Bronchial epithelial cell (primary cell): ENCODE measurements at places on chromosomes 2 and 18. TPM values are rescaled to one million over a fixed set of nuclear protein-coding genes. Genes with fewer than 3 reads are reported as not detected.
A peak's percentile ranks its signal among the peaks of the same experiment; 100 is the strongest.

Gene TMEM237
- total RNA-seq, result 20.2 and 21.1 TPM in 2 replicates

Gene RAB6C
- total RNA-seq, result under 0.01 TPM in 1 of 2 replicates, not detected in the other

Gene MYCN
- not detected in 2 replicates for total RNA-seq

Gene XDH
- total RNA-seq, result 1.9 and 6.1 TPM in 2 replicates

DNA sequence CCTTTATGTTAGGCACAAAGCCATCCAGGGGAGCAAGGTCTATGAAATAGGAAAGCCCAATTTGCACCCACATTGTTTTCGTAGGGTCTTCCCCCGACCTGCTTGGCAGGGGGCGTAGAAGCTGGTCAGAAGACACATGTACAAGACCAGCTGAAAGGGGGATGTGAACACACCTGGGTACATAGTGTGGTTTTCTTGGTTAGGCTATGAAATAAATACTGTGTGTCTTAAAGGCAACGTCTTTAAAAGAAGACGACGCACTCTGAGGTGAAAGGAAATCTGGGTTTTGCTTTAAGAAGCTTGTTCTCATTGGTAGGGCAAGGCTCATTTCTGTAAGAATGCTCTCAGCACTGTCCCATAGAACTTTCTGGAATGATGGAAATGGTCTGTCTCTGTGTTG lies 60.0 kb upstream of the KLF7 start:
- DNase-seq, result no peak

DNA sequence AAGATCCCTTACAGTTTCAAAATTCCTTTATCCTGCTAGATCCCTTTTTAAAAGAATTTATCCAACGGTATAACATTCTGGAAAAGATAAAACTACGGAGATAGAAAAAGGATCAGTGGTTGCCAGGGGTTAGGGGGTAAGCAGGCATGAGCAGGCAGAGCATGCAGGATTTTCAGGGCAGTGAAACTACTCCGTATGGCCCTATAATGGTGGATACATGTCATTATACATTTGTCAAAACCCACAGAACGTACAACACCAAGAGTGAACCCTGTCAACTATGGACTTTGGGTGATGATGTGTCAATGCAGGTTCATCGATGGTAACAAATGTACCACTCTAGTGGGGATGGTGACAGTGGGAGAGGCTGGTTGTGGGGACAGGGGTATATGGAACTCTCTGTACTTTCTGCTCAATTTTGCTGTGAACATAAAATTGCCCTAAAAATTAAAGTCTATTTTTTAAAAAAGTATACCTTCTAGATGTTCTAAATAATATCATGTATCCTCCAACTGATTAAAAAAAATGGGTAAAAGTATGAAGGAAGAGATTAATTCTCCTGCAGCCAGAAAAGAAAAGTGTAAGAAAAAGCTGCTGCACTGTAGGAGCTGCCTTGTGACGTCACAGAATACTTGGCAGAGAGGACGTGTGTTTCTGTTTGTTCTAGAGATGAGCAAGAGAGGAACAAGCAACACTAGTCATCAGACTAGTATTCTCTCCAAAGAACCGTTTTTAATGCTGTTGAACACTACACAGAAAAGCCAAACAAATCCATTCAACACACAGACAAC lies 23.6 kb downstream of the ANKRD44 start:
- peak; percentile 93 for DNase-seq
